IMR-90 (cell line): ENCODE measurements at places on chromosomes 1 and 21.

DNA sequence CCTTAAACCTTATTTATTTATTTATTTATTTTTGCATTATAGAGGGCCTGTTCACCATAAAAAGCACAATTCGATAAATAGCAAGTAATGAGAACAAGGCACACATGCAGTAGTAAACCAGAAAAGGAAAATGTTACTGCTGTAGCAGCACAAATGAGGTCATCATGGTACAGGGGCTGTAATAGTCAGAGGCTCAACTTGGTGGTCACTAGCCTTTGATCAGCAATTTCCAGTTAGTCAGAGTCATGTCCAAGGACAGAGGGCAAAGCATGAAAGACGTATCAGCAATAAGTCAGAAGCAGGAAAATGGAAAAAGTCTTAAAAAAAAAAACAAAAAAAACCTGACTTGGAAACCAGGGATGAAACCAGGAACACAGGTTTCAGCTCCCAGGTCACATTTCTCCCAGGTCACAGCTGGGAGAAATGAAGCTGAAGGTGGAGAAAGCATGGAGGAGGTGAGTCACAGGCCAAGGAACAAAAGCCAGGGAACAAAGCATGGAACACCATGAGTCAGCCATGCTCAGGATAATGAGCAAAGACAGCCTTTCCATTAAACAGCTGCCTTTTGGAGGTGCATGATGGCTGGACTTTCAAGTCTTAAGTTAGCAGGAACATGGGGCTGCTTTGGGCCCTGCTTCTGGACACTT is 556.3 kb downstream of the LTN1 start:
- H3K27ac ChIP-seq = peak overlapping the region; percentile 37; the same call in 1 of the 2 replicates
- H3K27me3 ChIP-seq = no peaks in the 10 kb centered on the region
- DNase-seq = peak; percentile 77
- H3K4me1 ChIP-seq = peaks cover 10% of the 10 kb centered on the region

DNA sequence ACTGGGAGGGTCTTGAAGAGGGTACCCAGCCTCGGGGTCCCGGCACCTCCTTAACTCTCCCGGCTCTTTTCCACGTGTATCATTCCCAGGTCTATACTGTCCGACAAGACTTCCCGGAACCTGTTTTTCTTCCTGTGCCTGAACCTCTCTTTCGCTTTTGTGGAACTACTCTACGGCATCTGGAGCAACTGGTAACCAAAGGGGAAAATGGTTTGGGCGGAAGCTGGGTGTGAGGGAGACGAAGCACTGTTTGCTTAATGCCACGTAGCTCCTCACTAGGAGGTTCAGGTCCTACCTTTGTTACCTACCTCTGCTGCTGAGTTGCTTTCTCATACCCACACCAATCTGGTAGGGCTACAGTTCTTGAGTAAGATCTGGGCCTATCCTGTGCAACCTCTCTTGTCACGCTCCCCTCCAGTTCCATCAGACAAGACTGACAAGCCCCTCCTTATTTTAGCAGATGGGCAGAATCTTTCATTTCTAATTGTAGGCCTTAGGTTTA is 642 bp downstream of the SLC30A7 start:
- DNase-seq = peak; percentile 65
- H3K27ac ChIP-seq = peak overlapping the region; percentile 86
- H3K4me1 ChIP-seq = no peaks in the 10 kb centered on the region; the same call in 1 of the 2 replicates
- H3K36me3 ChIP-seq = peaks cover 6% of the 10 kb centered on the region; the same call in 1 of the 2 replicates
- H3K27me3 ChIP-seq = no peaks in the 10 kb centered on the region
- peak overlapping the region; percentile 69 for H3K4me3 ChIP-seq

DNA sequence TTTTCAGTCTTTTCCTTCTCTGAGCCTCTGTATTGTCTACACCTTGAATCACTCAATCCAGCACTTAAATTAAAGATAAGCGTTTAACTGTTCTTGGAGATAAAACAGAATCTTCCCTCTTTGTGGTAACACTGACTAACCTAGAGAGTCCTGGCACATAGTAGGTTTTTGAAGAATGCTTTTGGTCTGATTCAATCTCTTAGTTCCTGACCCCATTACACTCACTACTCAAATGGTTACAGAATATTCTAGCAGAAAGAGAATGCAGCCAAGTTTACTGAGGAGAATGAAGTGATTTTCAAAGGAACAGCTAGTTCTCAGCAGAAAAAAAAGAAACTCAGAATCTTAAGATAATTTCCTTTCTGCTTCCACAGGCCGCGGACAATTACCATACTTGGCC is 309.2 kb upstream of the PRMT6 start:
- no peak overlapping the region for H3K27ac ChIP-seq
- H3K27me3 ChIP-seq = no peaks in the 10 kb centered on the region
- no peak overlapping the region for H3K4me3 ChIP-seq
- no peaks in the 10 kb centered on the region for H3K4me1 ChIP-seq

DNA sequence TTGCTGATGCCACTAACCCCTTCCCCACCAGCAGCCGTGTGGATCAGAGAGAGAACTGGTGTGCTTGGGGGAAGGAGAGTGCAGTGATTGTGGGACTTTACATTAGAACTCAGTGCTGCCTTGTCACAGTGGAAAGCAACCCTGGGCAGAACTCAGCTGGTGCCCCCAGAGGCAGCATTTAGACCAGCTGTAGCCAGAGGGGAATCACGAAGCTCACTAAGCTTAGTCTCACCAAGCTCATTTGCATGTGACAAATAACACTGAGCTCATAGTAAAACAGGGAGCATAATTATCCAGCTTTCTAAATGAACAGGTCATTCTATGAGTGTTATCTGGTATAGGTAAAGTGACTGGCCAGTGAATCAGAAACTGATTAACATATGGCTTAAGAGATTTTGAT is 9.8 kb upstream of the SMAP2 start:
- H3K4me3 ChIP-seq = no peak overlapping the region
- no peaks in the 10 kb centered on the region for H3K4me1 ChIP-seq
- H3K27me3 ChIP-seq = peaks cover 11% of the 10 kb centered on the region
- DNase-seq = no peak
- no peak overlapping the region for H3K27ac ChIP-seq
- H3K36me3 ChIP-seq = no peaks in the 10 kb centered on the region

DNA sequence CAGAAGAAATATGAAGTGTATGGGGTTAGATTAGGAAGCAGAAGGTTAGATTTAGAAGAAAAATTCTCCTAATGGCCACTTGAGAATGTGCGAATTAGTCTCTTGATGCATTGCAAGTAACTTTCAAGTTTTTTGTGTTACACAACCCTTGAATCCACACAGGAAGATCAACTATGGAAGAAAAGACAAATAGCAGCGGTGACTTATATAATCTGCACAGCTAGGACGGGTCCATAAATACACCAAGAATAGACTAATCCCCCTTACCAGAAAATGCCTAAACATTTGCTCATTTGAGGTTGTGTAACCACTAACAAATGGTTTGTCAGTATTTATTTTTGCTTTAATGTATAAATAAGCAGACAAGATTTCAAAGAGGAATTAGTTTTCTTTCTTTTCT is 182.6 kb downstream of the TGFB2 start:
- peak; percentile 88 for DNase-seq
- no peaks in the 10 kb centered on the region for H3K27me3 ChIP-seq
- H3K36me3 ChIP-seq = no peaks in the 10 kb centered on the region
- no peak overlapping the region for H3K27ac ChIP-seq

DNA sequence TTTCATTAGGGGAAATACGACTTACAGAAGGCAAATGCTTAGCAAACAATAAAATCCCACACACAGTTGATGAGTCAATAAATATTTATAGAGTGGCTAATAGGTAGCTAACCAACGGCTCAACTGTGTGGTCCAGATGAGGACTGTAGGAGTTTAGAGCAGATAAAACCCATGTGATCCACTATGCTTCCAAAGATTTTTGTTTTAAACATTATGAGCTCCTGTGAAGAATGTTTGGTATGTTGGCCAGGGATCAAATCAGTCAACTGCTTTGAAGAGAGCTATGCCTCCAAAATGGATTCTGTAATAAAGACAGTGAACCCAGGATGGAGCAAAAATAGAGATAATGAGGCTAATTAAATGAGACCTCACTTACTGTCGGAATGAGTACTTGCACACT is 72.3 kb upstream of the COL11A1 start:
- H3K36me3 ChIP-seq = no peaks in the 10 kb centered on the region
- H3K27me3 ChIP-seq = no peaks in the 10 kb centered on the region
- H3K4me1 ChIP-seq = no peaks in the 10 kb centered on the region

DNA sequence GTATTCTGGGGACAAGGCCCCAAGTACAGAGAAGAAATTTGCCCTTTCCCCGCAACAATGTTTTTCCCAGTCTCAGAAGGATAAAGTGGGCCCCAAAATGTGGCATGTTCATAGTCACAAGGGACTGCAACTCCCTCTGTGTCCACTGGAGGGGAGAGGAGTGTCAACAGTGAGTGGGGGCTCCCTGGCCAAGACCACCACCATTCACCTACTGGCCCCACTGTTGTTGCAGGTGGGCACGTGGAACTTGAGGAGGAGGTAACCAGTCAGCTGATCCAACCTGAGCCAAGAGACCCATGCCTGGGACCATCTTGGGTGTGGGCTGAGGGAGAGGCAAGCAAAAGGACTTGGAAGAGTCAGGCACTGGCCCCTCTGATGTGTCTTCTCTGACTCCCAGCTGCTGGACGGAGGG is 777 bp downstream of the NUDT17 start:
- H3K27me3 ChIP-seq = no peaks in the 10 kb centered on the region
- peak overlapping the region; percentile 65; the same call in 1 of the 2 replicates for H3K4me3 ChIP-seq
- H3K27ac ChIP-seq = peak overlapping the region; percentile 25
- DNase-seq = peak; percentile 31
- peaks cover 16% of the 10 kb centered on the region for H3K4me1 ChIP-seq
